CD8-positive, alpha-beta memory T cell (primary cell): ENCODE measurements at places on chromosomes 3 and 15. TPM values are rescaled to one million over a fixed set of nuclear protein-coding genes. Genes with fewer than 3 reads are reported as not detected.

CYP19A1 gene
- total RNA-seq: not detected

ABI3BP gene
- total RNA-seq: not detected

GUCA1C gene
- not detected for total RNA-seq

- H3K27me3 ChIP-seq: no peaks in the 10 kb centered on the region
- no peak for DNase-seq
- no peaks in the 10 kb centered on the region for H3K4me1 ChIP-seq
- H3K27ac ChIP-seq: no peak overlapping the region
- H3K36me3 ChIP-seq: no peaks in the 10 kb centered on the region
These were observed 346.8 kb downstream of the SOX2 start for GRCh38 chr3:182058488-182058887.

MAP1A gene
- 0.75 TPM for total RNA-seq

DNA sequence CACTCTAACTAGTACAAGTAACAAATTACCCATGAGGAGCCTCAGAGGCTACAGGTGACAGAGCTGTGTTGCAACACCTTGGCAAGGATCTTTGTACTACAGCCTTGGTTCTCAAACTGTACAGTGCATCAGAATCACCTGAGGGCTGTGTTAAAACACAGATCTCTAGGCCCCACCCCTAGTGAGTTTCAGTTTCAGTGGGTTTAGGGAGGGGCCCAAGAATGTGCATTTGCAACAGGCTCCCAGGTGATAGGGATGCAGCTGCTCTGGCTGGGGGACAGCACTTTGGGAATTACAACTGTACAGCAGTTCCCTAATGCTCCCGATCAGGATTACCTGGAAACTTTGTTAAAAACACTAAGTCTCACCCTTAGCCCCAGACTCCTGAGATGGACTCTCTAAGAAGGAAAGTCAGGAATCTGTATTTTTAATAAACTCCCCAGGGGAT is 66.1 kb upstream of the NR2F2 start:
- no peak overlapping the region for H3K27ac ChIP-seq
- DNase-seq: no peak
- H3K36me3 ChIP-seq: no peaks in the 10 kb centered on the region
- no peaks in the 10 kb centered on the region for H3K4me1 ChIP-seq

GRCh38 chr3:171173736-171174135 is 147.2 kb upstream of the SLC2A2 start:
- H3K27ac ChIP-seq: no peak overlapping the region
- no peak for DNase-seq
- H3K4me1 ChIP-seq: no peaks in the 10 kb centered on the region
- no peaks in the 10 kb centered on the region for H3K27me3 ChIP-seq
